ENCODE measurements at places on chromosomes 12 and 14. TPM values are rescaled to one million over a fixed set of nuclear protein-coding genes. Genes with fewer than 3 reads are reported as not detected.

Gene SERPINA12
- not detected for total RNA-seq

DNA sequence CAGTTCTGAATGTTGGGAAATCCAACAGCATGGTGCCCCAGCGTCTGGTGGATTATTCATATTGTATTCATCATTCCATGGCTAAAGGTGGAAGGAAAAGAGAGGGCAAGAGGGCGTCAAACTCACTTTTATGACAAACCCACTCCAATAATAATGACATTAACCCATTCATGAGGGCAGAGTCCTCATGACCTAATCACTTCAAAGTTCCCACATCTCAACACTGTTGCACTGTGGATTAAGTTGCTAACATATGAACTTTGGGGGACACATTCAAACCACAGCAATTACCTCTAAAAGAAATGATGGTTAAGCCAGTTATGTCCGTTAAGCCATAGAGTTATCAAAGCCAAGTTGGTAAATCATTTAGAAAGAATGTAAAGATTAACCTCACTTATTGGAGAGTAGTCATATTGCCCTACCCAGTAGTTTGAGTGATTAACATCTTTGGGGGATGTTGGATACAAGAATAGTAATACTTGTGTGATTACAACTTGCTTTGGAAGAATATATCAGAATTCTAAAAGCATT is 212.4 kb upstream of the FLRT2 start:
- no peak for DNase-seq

DNA sequence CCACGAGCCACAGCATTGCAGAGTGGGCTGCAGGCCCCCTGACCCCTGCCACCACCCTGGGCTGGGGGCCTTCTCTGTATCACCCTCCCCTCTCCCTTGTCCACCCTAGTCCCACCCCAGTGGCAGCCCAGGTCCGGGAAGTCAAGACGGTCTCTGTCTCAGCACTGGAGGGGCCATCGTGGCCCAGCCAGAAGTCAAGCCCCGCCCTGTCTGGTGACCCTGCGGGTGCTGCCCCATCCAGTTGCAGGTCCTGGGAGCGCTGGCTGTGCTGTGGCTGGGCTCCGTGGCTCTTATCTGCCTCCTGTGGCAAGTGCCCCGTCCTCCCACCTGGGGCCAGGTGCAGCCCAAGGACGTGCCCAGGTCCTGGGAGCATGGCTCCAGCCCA is 2.7 kb downstream of the PLD4 start:
- no peak for DNase-seq

DNA sequence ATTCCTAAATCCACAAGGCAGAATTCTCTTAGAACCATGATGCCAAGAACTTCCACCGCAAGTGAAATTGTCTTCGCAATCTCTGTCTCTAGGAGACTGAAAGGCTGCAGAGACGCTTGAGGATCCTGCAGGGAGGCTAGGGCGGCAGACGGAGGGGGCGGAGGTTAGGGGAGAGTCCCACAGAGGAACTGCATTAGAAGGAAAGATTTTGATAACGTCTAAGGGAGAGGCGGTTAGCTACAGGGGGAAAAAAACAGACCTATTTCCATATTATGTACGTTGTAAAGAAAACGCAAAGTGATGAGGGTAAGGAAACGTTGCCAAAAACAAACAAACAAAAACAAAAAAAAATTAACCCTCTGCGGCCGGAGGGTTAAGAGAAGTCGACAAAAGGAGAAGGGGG is 595 bp downstream of the KLHL28 start:
- DNase-seq, result peak; percentile 65

DNA sequence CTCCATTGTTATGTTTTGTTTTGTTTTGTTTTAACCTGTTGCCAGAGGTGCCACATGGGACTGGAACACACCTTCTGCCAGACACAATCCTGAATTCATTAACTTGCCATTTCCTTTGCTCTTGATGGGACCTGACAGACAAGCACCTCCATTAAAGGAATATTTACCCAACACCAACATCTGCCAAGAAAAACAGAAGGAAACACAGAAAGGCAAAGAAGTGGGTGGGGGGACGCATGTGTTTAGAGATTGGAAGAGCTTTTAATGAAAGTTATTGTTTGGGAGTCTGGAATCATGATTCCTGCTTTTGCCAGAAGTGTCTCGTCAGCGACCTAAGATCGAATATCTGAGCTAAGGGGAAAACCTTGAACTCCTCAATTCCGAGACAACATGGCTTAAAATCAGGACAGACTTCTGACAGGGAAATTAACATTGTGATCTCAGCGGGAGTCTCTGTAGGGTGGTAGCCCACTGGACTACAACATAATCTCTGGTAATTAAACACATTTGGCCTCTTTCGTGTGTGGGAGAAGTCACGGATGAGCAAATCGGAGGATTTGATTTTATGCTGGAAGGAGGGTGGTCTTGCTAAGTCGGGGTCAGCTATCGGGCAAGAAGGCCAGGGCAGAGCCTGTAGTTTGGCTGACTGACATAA is 210.4 kb upstream of the FAR2 start:
- DNase-seq, result no peak

Gene FRS2
- total RNA-seq, result 31.4 TPM

Gene CEP128
- total RNA-seq, result 9.0 TPM

GRCh38 chr12:88750867-88751543 is 170.7 kb upstream of the KITLG start:
- no peak for DNase-seq

- DNase-seq, result no peak
These were observed 41.4 kb downstream of the ACTN1 start for GRCh38 chr14:68937471-68938270.

GRCh38 chr12:42980441-42980840 is 390.9 kb upstream of the PRICKLE1 start:
- DNase-seq, result peak; percentile 34

DNA sequence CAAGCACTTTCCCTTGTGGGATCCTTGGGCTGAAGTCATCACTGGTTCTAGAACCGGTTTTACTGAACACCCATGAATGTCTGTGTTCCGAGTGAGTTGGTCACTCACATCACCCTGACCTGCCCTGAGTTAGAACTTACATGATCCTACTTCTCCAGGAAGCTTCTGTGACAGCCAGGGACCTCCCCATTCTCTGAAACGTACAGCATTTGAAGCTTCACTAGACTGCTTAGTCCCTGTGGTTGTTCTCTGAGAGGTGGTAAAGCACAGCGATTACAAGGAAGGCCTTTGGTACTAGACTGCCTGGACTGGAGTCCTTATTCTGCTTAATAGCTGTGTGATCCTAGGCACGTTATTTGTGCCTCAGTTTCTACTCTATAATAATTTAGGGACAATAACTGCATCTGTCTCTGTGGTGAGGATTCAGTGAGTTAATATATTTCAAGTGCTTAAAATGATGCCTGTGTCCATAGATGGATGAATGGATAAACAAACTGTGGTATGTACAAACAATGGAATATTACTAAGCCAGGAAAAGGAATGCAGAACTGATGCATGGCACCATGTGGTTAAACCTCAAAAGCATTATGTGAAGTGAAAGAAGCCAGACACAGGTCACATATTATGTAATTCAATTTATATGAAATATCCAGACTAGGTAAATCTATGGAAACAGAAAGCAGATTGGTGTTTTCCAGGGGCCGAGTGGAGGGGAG is 54.7 kb upstream of the DDX11 start:
- no peak for DNase-seq

GRCh38 chr12:119179335-119180021 is 747 bp downstream of the HSPB8 start:
- DNase-seq, result no peak

DNA sequence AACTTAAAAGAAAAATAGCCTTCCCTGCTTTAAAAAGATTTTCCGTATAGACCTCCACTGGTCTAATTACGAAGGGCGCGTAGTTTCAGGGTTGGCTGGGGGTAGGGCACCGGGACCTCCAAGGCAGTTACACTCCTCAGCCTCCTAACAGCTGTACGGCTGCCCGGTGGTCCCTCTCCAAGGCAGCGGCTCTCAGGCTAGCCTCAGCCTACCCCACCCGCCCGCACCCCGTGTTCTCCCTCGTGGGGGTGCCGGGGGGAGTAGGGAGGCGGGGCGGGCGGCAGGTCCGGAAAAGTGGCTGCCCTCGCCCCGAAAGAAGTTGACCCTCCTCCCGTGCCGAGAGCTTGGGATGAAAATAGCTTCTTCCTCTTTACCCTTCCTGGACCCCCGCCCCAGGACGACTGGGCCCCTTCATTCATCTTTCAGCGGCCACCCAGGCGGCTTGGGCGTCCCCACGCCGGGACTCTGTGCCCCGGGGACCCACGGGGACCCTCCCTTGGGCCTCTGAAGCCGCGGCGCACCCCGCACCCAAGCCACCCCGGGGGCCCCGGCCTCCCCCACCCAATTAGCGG is 991 bp upstream of the RCOR1 start:
- peak; percentile 72 for DNase-seq

GRCh38 chr12:93279565-93280412 is 97.9 kb upstream of the NUDT4 start:
- DNase-seq, result peak; percentile 74

- no peak for DNase-seq
These were observed 74.0 kb upstream of the EIF5 start for GRCh38 chr14:103259801-103260628.

Gene SDR9C7
- total RNA-seq, result not detected

Gene SLC8A3
- total RNA-seq, result 0.98 TPM

Gene PPFIA2
- 9.4 TPM for total RNA-seq

Gene FGF6
- total RNA-seq, result not detected

GRCh38 chr12:76026643-76027063 is 4.9 kb downstream of the PHLDA1 start:
- no peak for DNase-seq

DNA sequence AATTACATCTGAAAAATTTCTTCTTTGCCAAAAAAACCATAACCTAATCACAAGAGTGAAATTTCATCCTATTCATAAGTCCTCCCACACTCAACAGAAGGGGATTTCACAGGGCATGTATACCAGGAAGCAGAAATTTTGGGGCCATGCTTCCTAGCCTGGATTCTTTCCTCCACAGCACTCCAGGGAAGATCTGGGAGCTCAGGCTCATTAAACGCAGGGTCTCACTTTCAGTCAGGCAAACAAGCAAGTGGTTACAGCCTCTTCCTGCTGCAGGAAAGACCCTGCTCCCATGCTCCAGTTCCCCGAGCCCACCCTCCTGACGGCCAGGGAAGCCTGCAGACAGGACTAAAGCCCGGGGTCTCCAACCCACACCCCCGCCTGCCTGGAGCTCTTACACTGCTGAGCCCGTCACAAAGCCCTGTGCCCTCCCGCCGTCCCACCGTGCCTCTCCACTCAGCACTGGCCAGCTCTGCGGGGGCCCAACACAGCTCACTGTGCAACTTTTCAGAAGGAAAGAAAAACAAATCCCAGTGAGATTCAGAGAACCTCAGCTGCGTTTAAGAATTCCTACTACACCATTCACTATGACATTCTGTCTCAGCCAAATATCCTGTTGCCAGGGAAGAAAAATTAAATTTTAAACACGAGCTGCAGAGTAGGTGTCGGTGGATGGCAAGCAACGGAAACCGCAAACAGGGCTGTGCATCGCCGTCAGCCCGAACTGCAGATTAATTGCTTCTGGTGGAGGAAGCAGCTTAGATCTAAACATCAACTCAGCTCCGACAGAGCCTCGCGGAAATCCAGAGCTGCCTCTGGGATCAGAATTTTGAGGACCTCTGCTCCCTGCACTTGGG is 106.7 kb upstream of the SFSWAP start:
- no peak for DNase-seq

DNA sequence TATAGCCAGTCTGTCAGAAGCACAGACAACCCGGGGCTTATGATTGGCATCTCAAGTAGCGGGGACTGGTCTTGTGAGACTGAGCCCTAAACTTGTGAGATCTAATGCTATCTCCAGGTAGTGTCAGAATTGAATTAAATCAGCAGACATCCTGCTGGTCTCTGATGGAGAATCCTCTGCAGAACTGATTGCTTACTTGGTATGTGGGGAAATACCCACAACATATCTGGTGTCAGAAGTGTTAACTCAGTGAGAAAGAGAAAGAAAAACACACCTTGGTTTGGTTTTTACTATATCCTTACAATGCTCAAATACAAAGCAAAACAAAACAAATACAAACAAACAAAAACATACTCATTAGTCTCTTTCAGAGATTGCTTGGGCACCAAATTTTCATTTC is 10.0 kb downstream of the SEL1L start:
- no peak for DNase-seq

Gene NRL
- total RNA-seq, result 4.9 TPM

Gene C12orf50
- total RNA-seq, result 0.13 TPM

Gene SOAT2
- 0.19 TPM for total RNA-seq

Gene TMEM132C
- 0.28 TPM for total RNA-seq

Gene DPF3
- 2.8 TPM for total RNA-seq

DNA sequence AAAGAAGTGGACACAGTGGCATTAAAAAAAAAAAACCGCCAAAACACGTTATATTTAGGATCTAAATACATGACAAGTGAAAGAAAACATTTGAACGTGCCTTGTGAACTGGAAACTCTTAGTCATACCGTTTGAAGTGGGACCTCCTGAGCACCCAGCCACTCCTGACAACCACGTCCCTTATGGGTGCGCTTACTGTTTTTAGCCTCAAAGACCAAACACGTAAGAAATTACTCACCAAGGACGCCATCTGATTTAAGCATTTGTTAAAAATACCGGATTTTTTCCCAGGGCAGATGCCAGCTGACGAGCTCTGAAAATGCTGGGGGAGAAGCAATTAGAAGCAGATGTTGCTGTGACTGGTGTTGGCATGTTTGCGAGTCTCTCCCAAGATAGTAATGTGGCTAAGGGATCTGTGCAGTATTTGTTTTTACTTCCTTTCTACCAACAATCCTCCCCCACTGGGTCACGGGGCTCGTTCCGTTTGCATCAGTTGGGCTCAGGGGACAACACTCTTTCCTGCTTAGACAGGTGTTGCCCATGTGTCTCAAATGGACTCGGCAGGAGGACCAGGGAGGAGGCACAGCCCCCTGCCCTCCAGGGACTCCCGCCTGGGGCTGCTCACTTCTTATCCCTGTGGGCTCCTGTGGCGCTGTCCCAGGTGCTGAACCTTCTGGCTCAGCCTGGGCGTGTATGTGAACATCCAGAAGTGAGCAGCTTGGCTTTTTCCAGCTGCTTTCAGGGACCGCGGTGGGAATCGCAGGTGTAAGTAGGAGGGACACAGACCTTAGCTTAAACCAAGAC is 101.0 kb downstream of the BEGAIN start:
- DNase-seq, result peak; percentile 95

Gene PNN
- 46.2 TPM for total RNA-seq

Gene GLIPR1L1
- not detected for total RNA-seq

Gene GARIN6
- not detected for total RNA-seq

DNA sequence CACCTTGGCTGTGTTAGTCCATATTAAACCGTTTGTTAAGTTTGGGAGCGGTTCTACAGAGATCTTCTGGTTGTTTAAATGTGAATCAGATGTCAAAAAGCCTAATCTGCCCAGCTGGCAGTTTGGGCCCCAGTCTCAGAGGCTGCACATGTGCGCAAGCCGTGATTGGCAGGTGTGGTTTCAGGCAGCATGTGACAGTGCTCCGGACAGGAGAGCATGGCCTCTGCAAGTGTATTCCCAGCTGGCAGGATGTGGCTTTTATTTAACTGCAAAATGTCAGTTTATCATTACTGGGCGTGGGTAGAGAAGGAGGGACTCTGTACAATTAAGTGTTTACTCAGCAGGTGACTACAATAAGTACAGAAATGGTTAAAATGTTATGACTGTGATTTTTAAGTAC is 77.5 kb downstream of the PELI2 start:
- DNase-seq, result no peak

Gene PSEN1
- total RNA-seq, result 68.6 TPM

Gene SLCO1B3
- total RNA-seq, result not detected

Data from kidney (tissue), 22 donors.